Pons (tissue), 1 donor: ENCODE measurements at places on chromosomes 3 and 15.
A peak's percentile ranks its signal among the peaks of the same experiment; 100 is the strongest.

- no peak for DNase-seq
Observed at GRCh38 chr3:32817558-32818228, at the start of gene TRIM71. Gene TRIM71, plus strand, starts transcription at chr3:32817997. Its CDS starts 84 bp downstream, at chr3:32818081.

- no peak for DNase-seq
Observed at GRCh38 chr3:10927551-10927950, 65.0 kb upstream of the SLC6A1 start.

- DNase-seq = no peak
Observed at GRCh38 chr15:70508561-70509281, 254.6 kb downstream of the UACA start.

DNA sequence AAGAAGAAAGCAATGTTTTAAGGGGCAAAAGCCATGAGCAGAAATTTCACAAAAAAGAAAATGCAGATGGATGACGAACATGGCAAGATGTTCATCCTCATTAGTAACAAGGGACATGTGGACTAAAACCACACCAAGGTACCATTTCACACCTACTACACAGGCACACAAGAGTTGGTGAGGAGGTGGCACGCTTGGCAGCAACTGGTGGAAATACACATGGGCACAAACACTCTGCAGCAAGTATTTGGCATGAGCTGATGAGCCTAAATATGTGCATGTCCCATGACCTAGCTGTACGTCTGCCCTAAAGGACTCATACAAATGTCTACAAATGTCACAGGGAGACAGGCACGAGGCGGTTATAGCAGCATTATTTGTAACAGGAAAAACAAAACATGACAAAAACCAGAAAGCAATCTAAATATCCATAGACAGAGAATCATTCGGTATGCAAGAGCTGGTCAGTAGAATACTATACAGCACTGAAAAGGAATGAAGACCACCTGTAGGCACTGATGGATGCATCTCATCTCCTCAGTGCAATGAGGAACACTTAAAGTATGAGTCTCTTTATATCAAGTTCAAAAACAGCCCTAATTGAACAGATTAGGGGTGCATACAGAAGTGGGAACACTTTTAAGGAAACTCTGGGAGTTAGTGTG is 11.5 kb upstream of the FBLN2 start:
- no peak for DNase-seq

GRCh38 chr3:148606979-148607378 is 90.7 kb upstream of the AGTR1 start:
- DNase-seq = no peak

GRCh38 chr3:139797724-139798343 is 120.1 kb upstream of the NMNAT3 start:
- no peak for DNase-seq

GRCh38 chr15:39860200-39860599 is 59.9 kb downstream of the GPR176 start:
- no peak for DNase-seq

DNA sequence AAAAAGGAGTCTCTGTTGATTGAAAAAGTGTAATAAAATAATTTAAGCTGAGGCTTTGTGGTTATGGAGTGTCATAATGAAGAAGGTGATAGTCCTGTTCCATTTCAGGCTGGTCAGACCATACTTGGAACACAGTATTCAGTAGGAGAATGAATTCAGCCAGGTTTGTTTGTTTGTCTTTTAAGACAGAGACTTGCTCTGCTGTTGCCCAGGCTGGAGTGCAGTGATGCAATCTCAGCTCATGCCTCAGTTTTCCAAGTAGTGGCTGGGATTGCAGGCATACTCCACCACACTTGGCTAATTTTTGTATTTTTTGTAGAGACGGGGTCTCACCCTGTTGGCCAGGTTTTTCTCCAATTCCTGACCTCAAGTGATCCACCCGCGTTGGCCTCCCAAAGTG is 33.5 kb downstream of the IQGAP1 start:
- no peak for DNase-seq

- no peak for DNase-seq
Observed at GRCh38 chr3:3295586-3295985, 116.1 kb upstream of the CRBN start.

DNA sequence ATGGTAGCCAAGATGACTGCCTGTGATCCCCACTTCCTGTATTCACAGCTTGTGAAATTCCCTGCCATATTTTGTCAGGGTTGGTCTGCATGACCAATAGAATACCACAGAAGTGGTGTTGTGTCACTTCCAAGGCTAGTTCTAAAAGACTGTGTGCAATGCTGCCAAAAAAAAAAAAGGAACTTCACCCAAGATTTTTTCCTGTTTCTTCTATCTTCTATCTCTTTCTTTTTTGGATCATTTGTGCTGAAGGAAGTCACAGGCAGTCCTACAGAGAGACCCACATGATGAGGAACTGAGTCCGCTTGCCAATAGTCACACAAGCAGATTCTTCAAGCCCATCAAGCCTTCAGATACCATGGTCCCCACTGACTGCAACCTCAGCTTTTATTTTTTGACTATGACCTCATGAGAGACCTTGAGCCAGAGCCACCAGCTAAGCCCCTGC is 18.1 kb upstream of the RAF1 start:
- DNase-seq = peak; percentile 80

DNA sequence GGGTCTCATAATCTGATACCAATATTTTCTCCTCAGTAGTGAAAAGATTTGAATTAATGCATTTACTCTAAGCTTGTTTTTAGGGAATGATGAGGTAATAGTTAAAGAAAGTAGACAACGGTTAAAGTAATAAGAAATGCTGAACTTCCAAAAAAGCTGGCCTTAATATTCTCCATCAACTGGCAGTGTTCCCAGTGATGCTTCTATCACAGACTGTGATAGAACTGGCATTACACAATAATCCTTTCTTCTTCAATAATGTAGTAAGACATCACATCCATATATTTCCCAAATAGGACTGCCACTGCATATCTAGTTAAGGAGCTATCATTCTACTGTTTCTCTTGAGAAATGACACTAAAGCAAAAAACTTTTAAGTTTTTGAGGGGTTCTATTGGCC is 188.7 kb downstream of the IL5RA start:
- peak; percentile 25 for DNase-seq
